Kidney (tissue), 22 donors: ENCODE measurements at places on chromosomes 7 and 10. TPM values are rescaled to one million over a fixed set of nuclear protein-coding genes. Genes with fewer than 3 reads are reported as not detected.

ZNF479 gene
- total RNA-seq, result not detected

VWDE gene
- total RNA-seq, result 1.5 TPM

EBF3 gene
- total RNA-seq, result 0.98 TPM

- no peak overlapping the region for H3K4me3 ChIP-seq
- DNase-seq, result no peak
- H3K27ac ChIP-seq, result no peak overlapping the region
- H3K4me1 ChIP-seq, result no peaks in the 10 kb centered on the region
- no peaks in the 10 kb centered on the region for H3K36me3 ChIP-seq
Measured at GRCh38 chr7:22802426-22802825, 20.2 kb downstream of the TOMM7 start.

DNA sequence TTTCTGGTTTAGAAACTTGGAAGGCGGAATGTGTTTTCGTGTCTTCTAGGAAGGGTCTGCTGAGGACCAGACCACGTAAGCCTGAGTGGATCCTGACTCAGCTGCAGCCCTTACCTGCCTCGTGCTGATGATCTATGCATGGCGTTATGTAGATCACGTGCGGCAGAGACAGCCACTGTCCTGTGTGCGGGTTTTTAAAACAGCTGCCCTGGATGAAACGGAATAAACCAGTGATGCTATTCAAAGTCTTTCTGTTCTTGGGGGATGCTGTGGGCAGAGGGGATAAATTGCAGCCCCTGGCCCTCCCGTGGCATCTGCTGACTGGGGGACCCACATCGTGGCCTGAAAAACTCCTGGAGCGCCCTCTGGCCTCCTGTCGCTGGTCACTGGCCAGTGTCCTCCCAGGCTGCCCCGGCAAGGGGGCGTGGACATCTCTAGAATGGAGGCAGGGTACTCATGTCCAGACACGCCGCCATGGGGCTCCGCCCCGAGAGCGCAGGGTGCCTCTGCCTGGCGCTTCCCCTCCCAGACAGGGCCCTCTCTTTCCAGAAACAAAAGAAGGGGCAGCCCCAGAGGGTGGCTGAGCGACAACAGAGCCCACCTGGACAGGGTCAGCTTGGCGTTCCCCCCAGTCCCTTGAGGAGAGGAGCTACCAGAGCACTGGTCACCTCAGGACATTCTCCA lies 13.2 kb downstream of the ALKBH4 start:
- no peak overlapping the region for H3K27ac ChIP-seq
- no peak overlapping the region for H3K4me3 ChIP-seq
- no peaks in the 10 kb centered on the region for H3K4me1 ChIP-seq
- H3K27me3 ChIP-seq, result no peaks in the 10 kb centered on the region
- no peak for DNase-seq

DNA sequence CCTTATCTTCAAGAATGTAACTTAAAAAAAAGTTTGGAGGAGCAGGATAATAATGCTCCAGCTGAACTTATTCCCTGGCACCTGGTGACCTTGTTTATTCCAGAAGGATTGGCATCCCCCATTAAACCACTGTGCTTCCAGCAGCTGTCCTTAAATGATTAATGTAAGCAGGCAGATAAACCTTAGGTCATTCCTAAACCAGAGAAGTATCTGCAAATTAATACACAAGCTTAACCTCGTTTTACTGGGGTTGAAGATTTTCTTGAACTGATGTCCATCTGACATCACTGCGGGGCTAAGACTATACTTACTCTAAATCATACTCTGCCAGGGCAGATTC lies 116.1 kb upstream of the PALS2 start:
- H3K4me1 ChIP-seq, result no peaks in the 10 kb centered on the region
- no peak overlapping the region for H3K4me3 ChIP-seq
- H3K36me3 ChIP-seq, result no peaks in the 10 kb centered on the region
- no peak for DNase-seq

DNA sequence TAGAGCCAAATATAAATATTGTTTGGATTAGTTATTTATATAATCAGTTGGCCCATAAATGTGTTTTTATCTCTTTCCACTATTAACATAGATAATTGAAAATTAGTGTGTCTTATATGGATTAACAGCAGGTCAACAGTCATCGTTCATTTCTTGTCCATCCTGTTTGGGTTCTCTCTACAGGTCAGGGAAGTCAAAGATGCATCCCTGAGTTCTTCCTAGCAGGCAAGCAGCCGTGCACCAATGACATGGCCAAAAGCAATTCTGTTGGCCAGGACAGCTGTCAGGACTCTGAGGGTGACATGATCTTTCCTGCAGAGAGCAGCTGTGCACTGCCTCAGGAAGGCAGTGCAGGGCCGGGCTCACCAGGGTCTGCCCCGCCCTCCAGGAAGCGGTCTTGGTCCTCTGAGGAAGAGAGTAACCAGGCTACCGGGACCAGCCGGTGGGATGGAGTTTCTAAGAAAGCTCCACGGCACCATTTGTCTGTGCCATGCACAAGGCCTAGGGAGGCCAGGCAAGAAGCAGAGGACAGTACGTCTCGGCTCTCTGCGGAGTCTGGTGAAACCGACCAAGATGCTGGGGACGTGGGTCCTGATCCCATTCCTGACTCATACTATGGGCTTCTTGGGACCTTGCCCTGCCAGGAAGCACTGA lies 15.9 kb downstream of the FBH1 start:
- H3K27me3 ChIP-seq, result no peaks in the 10 kb centered on the region
- DNase-seq, result no peak
- H3K4me3 ChIP-seq, result no peak overlapping the region
- H3K27ac ChIP-seq, result no peak overlapping the region

- DNase-seq, result no peak
- H3K36me3 ChIP-seq, result no peaks in the 10 kb centered on the region
- H3K27me3 ChIP-seq, result no peaks in the 10 kb centered on the region
Measured at GRCh38 chr7:81473236-81473635, 296.6 kb downstream of the HGF start.

GRCh38 chr7:82443547-82444219 lies at the start of gene CACNA2D1:
TSS of gene CACNA2D1 (minus strand) at chr7:82443777.
- H3K36me3 ChIP-seq, result no peaks in the 10 kb centered on the region
- peak within 1 kb of the TSS; percentile 85 for H3K4me3 ChIP-seq
- peak within 1 kb of the TSS; percentile 83 for H3K27ac ChIP-seq
- H3K4me1 ChIP-seq, result no peaks in the 10 kb centered on the region
- peak; percentile 95 for DNase-seq
- H3K27me3 ChIP-seq, result no peaks in the 10 kb centered on the region

- no peak overlapping the region for H3K4me3 ChIP-seq
- no peak for DNase-seq
- H3K27ac ChIP-seq, result no peak overlapping the region
- no peaks in the 10 kb centered on the region for H3K4me1 ChIP-seq
- no peaks in the 10 kb centered on the region for H3K27me3 ChIP-seq
Measured at GRCh38 chr7:87797798-87798403, 78.3 kb downstream of the SLC25A40 start.

DNA sequence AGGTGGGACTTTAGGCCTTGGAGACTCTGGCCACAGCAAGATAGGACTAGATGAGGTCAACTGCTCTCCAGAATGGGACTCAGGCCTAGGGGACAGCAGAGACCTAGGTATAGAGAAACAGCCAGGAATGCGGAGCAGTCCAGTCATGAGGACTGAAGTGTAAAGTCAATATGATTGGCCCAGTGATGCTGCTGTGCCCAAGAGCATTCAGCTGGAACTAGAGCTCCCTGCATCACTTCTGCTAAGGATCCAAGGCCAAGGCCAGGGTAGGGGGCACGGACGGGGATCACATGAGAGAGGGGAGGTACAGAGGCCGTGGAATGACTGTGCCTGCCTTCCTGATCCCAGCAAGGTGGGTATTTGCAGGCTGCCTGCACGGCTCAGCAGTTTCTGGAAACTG lies 237.9 kb downstream of the FRMD4A start:
- no peak overlapping the region for H3K27ac ChIP-seq
- H3K36me3 ChIP-seq, result no peaks in the 10 kb centered on the region
- no peaks in the 10 kb centered on the region for H3K4me1 ChIP-seq
- peak; percentile 54 for DNase-seq
